ENCODE measurements at places on chromosomes 11 and 22.

GRCh38 chr22:30023099-30023660, 57.1 kb upstream of the HORMAD2 start:
- DNase-seq: no peak

- DNase-seq: no peak
Measured at GRCh38 chr22:28736301-28737155, 5.1 kb downstream of the CHEK2 start.

GRCh38 chr22:25404928-25405816, 159.3 kb upstream of the GRK3 start:
- peak; percentile 53 for DNase-seq

DNA sequence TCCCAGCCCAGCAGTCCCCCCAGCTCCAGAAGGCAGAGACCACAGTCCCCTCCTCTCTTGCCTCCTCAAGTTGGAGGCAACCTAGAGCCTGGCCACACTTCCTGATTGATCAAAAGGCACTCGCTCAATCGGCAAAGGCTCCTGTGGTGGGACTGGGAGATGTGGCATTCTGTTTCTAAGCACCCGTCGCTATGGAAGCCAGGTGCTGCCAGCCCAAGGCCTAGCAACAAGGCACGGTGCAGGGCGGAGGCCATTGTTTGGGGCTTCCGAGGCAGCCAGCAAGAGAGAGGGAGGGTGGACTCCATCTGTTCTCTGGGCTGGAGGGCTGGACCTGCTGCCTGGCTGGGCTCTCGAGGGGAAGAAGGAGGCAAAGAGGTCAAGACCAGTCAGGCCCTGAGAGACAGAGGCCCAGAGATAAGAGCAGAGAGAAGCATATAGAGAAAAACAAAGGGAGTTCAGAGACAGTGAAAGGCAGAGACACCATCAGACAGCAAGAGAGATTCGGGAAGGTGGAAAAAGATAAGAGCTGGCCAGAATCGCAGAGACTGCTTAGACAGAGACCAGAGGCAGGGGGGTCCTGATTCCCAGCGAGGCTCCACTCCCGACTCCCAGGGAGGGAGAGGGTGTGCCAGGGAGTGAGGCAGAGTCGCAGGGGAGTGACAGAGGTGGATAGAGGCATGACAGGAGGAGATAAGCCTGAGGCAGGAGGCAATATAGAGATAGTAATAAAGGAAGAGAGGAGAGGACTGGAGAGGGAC, 21.2 kb downstream of the PDE2A start:
- no peak for DNase-seq

GRCh38 chr22:44529827-44530523, 31.9 kb upstream of the RTL6 start:
- DNase-seq: no peak

GRCh38 chr11:18728658-18729057, 2.7 kb upstream of the IGSF22 start:
- no peak for DNase-seq

DNA sequence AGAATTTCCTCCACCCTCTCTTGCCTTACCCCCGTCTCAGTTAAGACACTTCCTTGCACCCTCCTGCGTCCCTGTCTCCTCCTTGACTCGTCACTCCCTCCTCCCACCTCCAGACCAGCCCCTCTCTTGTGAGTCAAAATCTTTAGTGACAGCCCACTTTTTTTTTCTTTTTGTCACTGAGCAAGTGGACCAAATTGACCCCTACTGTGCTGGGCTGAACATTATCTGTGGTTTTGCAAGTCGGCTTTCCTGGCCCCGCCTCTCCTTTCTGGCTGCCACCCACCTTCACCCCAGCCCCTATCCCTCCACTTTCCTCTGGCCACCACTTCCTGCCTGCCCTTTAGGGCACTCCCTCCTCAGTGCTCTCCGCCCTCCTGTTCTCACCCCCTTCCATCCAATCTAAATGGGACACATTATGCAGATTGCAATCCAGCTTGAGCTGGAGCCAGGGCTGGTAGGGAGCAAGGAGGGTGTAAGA, at the start of gene APLNR:
TSS of gene APLNR (minus strand) at position 47 of the 478 bp plus-strand sequence. CDS start 246 bp downstream, outside the sequence.
- no peak for DNase-seq

DNA sequence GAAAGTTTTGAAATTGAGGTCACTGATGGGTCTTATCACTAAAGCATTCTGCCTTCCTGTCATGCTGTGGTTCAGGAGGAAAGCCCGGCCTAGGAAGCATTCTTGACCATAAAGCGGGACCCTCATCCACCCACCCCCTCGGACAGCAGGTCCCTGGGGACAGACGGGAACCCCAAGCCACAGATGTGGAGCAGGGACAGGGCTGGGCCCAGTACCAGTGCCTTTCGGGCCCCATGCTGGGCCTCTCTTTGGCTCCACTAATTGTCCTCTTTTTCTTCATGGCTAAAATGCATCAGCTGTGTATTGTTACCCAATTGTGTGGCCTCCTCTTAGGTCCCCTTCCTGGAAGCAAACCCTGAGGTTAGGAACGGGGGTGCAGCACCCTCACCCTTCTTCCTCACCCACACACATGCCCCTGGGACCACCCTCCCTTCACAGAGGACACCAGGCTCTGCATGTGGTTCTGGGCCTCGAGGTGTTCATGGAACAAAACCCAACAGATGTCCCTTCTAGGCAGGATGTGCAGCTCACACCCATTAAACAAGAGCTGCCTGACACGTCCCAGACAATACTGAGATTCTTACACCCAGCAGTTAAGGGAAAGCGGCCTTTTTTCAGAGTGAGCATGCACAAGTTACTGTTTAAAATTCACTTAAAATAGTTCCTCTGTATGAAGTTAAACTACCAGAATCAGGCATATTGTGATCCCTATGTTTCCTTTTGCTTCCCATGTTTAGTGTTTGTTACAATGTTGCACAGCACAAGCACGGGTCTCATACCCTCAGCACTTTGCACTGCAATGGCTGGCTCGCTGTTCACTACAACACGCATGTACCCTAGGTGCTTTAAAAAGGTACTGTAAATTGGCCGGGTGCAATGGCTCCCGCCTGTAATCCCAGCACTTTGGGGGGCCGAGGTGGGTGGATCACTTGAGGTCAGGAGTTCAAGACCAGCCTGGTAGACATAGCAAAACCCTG, 807.6 kb downstream of the BRD1 start:
- no peak for DNase-seq

GRCh38 chr11:133987171-133987570, 30.4 kb upstream of the IGSF9B start:
- no peak for DNase-seq

- DNase-seq: no peak
Measured at GRCh38 chr11:12329169-12329568, 48.2 kb upstream of the PARVA start.

DNA sequence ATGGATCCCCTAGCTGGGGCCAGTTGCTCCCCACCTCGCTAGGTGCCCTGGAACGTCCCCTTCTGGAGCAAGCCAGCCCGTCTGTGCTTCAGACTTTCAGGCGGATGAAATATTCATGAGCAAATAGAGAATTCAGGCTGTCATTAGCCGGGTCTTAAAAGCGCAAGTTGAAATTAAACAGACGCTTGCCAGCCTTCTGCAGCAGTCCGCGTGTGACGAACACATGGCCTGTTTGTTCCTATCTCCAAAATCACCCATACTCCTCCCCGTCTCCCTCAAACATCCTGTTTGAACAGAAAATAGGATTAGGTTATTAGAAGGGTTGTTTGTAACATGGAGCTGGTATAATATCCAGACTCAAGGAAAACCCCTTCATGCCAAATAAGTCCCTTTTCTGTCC, 38.7 kb downstream of the MYO18B start:
- DNase-seq: no peak

DNA sequence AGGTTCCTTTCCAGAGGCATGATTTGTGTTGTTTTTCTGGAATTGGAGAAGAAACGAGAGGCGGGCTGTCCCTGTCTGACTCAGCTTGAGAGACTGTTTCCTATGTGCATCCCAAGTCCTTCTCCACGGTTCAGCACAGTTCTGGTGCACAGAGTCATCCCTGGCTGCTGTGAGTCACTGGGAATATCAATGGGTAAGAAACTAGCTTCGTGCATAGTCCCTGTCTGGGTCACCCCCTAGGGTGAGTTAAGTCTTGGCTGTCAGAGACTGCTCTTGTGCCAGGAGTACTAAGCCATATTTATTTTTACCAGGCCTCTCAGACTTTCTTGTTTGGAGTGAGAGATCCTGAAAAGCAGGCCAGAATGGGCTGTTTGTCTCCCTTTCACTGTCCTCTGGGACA, 2.4 kb upstream of the LRP4 start:
- DNase-seq: no peak

GRCh38 chr11:10609636-10610035, 41.2 kb upstream of the LYVE1 start:
- no peak for DNase-seq

DNA sequence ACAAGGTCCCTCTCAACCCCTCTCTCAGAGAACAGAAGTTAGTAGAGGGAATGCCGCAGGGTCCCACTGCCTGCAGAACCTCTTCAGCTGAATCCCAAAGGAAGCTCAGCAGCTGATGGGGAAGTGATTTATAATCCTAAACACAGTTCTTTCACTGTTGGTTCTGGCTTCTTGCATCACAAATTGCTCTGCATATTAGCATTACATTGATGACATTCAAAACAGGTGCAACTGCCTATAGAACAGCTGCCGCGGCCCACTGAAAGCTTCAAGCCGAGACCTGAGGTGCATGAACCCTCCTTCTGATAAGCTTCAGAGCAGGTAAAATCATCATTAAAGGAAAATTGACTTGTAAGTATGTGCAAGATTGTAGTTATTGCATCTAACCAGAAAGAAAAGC, 75.2 kb upstream of the KIRREL3 start:
- no peak for DNase-seq

GRCh38 chr11:61972672-61973475, 5.4 kb upstream of the FTH1 start:
- no peak for DNase-seq

DNA sequence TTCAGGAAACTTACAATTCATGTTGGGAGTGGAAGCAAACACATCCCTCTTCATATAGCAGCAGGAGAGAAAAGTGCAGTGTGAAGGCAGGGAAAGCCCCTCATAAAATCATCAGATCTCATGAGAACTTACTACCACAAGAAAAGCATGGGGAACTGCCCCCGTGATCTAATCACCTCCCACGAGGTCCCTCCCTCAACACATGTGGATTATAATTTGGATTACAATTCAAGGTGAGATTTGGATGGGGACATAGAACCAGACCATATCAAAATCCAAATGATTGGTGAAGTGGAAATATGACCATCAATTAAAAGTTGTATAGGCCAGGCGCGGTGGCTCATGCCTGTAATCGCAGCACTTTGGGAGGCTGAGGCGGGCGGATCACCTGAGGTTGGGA, 1268.0 kb downstream of the JRKL start:
- no peak for DNase-seq

DNA sequence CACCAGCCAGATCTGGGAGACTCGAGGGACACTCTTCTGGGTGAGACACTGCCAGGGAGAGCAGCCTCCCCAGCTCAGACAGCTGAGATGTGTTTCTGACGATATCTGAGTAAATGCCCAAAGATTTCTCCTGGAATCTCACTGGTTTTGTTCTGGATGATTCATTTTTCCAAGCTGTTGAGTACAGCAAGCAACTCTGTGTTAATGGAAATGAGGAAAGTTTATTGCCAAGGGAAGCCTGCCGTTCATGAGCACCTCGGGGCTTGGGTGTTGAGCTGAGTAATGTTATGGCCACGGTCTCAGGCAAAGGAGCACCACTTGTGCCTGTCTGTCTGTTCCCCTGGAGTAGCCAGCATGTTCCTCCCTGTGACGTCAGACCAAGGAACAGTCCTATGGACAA, 1132.4 kb downstream of the BRD1 start:
- no peak for DNase-seq

DNA sequence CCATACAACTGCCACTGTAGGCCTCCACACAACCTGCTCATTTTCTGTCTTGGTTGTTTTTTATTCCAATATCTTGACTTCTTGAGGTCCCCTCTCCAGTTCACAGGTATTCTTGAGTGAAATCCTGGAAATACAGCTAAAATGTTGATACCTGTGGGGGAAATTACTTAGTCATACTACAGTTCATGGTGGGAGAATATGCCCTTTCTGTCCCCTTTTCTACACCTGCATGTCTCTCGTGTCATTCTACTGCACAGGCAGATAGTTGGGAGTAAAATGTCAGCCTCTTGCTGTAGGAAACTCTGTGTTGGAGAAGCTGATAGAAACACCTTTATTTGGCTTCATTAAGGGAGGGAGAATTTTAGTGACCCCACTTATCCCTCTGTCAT, 4.6 kb downstream of the OOSP4A start:
- no peak for DNase-seq

DNA sequence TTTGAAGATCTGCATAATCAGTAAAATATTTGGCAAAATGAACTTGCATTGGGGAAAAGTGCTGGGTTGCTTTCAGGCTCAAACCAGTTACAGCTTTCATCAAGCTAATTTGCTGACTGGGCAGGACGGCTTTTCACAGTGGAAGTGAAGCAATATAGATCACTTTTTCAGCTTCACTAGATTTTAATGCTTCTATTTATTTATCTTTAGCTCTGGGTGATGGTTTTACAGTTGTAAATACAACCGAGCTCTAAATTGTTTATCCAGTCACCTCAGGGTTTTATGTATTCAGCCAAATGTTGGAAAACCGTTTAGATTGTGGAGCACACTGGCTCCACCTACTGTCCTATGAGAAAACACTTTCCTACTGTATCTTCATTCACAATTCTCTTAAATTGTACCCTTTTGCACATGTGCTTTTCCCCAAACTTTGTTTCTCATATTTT, 58.2 kb downstream of the ACER3 start:
- no peak for DNase-seq

GRCh38 chr11:85647078-85647477, 689 bp upstream of the TMEM126A start:
- no peak for DNase-seq

Measured in stimulated activated CD4-positive, alpha-beta T cell treated with anti-CD3 and anti-CD28 coated beads, Interleukin-1b, Interleukin-23, amount 100 ng/mL, for 1 hour (primary cell).